ENCODE measurements at places on chromosomes 13 and 19.
A peak's percentile ranks its signal among the peaks of the same experiment; 100 is the strongest.

DNA sequence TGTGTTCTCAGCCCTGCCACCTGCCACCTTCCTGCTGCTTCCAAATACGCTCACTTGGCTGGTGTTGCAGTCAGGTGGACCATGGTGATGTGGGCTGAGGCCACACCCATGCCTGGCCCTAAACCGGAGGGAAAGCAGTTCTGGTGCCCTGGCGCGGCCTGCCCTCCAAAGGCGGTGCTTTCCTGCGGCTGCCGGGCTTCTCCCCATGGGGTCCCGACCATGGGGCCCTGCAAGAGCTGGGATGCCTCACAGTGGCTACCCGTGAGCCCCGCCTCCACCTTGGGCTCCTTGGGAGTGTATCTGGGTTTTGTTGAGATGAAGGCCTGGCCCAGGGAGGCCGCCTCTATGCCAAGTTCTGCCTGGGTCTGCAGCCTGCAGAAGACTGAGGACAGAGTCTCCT is 73.7 kb downstream of the ERICH6B start:
- no peak for DNase-seq

DNA sequence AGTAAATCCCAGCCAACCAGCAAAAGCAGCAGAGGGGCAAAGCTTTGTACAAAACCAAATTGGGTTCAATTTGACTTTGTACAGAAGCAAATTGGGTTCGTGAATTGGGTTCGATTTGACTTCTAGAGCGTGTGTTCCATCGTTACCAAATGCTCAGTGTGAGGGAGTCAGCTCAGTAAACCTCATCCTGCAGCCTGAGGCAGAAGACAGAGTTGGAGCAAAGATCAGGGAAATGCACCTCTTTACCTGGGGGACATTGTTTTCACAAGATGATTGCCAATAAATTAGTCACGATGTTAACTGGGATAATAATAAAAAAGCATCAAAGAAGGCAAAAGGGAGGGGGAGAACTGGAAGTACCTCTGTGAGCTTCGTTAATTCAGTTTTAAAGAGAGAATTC is 1.5 kb downstream of the RAB20 start:
- peak; percentile 28 for DNase-seq

DNA sequence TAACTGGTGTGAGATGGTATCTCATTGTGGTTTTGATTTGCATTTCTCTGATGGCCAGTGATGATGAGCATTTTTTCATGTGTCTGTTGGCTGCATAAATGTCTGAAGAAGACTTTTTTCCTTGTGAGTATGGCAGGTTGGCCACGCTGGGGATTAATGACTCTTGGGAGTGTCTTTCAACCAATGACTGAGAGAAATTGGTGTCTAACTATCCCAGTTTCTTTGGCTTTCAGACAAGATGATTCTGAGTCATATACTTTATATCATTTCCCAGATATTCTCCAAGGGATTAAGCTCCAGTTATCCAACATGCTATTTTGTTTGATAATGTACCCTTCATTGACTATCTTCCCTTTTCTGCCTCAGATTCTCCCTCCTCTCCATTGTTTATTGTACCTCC is 35.5 kb upstream of the CSNK1A1L start:
- no peak for DNase-seq

DNA sequence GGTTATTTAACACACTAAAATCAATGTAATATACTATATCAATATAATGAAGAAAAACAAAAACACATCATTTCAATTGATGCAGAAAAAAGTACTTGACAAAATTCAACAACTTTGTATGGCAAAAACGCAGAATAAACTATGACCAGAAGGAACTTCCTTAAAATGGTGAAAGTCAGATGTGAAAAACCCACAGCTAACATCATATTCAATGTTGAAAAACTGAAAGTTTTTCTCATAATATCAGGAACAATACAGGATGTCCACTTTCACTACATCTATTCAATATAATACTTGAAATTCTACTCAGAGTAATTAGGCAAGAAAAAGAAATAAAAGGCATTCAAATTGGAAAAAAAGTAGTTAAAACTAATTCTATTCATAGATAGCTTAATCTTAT is 50.3 kb downstream of the SPRY2 start:
- no peak for DNase-seq

DNA sequence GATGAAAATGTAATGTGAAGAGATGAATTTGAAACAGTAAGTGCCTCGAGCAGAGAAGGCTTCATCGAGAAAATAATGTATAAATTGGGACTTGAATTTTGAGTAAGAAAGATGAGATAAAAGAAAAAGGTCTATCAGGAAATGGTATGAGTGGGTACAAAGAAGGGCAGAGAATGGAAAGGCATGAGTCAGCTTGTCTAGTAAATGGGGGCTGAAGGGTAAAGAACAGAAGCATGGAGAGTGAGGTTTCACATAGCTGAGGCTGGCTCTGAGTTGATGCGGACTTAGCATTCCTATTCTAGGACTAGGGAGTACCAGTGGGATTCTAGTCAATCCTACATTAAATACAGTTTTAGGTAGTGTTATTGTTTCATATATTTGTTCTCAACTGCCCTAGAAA is 85.8 kb downstream of the ZC3H13 start:
- no peak for DNase-seq

DNA sequence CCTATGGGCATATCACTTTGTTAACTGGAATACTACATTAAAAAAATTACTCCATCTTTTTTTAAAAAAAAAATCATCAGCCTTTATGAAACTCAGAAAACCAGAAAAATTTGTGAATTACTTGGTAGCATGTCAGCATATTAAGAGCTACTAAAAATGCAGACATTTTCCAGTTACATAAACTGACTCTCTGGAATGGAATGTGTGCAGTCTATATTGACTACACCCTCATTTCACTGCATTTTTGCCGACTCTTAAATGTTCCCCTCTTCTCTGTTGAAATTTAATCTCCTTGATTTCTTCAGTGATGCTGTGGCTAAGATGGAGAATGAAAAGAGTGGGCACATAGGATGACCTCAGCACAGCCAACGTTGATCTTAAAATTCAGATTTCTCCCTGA is 393.8 kb downstream of the ITGBL1 start:
- peak; percentile 7 for DNase-seq

DNA sequence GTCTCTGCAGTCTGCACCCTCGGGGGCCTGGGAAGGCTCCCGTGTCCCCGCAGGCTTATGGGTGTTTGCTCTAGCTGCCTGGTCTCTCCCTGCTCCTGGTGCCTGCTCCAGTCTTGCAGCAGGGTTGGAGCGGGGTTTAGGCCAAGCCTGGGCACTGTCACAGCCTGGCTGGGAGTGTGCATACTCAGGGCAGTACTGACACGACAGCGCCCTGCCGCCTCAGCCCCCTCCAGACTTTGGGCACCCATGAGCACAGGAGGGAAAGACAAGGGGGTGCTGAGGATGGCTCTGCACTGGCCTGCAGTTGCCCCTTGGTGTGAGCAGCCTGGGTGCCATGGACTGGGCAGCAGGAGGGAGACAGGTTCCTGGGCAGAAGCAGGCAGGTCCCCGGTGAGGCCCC is 35.7 kb downstream of the CEP89 start:
- DNase-seq = no peak

DNA sequence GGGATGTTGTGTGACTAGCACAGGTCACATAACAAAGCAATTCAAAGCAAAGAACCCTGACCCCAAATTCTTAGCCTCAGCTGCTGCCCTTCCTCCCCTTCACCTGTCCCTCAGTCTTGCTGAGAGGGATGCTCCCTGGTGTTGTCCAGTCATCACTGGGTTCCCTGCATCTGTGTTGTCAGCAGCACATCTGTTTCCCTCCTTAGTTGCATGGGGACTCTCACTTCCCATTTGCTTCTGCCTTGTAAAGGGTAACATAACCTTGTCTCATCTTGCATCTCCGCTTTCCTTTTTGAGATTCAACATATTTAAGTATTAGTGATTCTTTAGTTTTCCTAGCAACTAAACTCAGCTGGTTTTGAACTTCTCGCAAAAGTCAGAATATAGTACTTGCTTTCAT is 54.0 kb downstream of the SPATA13 start:
- DNase-seq = no peak

DNA sequence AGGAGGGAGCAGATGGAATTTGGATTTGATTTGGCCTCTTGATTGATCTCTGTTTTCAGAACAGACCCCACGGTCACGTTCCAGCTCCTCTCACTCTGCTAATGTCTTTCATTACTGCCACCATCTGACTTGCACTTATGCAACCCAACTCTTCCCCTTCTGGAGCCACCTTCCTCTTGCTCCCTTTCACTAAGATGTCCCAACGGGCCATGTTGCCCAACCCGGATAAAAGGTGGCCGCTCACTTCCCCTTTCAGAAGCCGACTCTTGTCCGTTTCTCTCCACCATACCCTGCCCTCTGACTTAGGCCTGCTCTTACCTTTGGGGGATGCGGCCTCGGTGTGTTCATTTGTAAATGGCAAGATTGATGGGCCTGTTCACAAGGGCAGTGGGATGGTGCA is 27.4 kb upstream of the CYP4F8 start:
- no peak for DNase-seq

GRCh38 chr19:54518844-54519243 is 16.2 kb downstream of the LAIR2 start:
- DNase-seq = peak; percentile 50

DNA sequence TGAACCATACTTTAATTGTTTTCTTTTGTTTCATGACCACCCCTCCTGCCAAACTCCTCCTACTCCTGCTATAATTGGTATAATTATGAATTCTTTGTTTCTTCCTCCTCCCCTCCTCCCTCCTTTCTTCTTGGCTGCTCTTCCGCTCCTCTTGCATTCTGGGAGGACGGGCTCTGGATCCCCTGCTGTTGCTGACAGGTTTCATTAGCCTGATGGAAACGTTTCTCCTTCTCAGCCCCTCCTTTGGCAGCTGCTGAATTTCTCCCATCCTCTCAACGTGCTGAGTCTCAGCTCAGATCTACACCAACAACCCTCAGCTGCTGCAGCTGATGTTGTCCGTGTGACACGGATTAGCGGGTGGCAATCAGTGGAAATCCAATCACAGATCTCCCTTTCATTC is 97.1 kb upstream of the UBAC2 start:
- DNase-seq = no peak

GRCh38 chr13:51885651-51886050 is 23.9 kb downstream of the CCDC70 start:
- no peak for DNase-seq

GRCh38 chr19:45789035-45789786 is 3.4 kb downstream of the DMWD start:
- DNase-seq = no peak

DNA sequence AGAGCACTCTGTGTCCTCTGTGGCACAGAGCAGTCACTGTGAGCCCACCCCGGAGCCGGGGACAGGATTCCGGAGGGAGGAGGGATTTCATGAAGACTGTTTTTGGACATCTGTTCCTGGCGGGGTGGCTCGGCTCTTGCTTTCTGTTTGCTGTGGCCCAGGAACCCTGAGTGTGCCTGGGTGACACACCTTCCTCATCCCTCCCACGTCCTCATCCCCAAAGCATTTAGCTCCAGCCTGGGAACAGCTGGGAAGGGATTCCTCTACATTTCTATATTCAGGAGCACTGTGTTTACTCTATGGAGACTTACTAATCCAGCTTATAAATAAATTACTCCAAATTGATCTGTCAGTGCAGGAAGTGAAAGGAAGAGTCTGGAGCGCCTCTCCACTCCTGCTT is 97.8 kb upstream of the UBL3 start:
- DNase-seq = no peak

- no peak for DNase-seq
These were observed 165.5 kb upstream of the KLF12 start for GRCh38 chr13:74299721-74300120.

DNA sequence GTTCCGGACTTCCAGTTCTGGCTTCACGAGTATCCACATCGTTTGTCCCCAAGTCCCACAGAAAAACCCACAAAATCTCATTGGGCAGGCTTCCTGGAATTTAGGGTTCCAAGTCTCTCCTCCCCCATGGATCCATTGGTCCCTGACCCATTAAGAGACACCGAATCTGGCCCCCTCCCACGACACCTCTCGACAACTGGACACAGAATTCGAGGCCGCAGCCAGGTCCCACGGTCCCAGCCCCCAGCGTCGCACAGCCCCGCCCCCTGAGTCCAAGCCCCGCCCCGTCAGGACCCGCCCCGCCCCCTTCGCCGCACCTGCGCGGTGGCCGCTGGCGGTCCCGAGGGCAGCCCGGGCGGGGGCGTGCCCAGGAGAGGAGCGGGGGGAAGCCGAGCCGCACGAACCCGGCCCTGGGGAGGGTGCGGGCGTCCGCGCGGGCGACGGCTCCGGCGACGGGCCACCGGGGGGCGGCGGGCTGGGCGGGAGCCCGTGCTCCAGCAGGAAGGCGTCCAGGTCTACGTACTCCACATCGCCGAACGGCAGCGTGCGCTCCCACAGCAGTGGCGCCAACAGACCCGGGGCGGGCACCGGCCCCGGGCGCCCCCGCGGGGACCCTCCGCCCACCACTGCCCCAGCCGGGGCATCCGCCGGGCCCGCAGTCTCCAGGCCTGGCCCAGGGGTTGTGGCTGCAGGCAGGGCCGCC is 1.8 kb downstream of the DBP start:
- no peak for DNase-seq

DNA sequence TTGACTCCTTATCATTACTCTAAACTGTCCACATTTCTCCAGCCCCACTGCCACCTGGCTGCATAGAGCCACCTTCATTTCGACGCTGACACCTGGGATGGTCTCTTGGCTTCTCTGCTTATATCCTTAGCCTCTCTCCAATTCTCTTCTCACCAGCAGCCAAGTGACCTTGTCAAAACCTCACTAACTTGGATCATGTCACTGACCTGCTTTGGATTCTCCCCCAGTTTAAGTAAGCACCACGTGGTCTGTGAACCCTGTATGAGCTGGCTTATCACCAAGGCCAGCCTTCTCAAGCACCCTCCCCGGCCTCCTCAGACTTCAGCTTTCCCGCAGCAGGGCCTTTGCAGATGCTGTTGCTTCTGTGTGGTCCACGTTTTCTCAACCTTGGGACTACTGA is 12.3 kb upstream of the GGACT start:
- DNase-seq = no peak

DNA sequence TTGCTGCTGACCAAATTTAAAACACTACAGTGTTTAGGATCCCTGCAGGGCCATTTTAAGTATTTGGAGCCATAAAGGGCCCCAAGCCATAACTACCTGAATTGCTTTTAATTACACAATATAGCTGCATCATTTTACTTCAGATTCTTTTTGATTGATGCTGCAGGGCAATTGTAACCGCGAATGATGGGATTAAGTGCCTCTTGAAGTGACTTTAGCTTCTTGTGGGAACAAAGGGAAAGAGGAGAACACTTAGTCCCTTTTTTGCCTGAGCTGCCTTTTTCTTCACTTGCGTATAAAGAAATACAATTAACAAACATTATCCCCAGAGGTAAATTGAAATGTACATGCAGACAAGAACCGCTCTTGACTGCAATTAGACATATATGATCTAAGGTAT is 228.5 kb downstream of the ZIC5 start:
- no peak for DNase-seq
